Spinal cord (tissue), 10 donors: ENCODE measurements at places on chromosomes 5 and 9.

DNA sequence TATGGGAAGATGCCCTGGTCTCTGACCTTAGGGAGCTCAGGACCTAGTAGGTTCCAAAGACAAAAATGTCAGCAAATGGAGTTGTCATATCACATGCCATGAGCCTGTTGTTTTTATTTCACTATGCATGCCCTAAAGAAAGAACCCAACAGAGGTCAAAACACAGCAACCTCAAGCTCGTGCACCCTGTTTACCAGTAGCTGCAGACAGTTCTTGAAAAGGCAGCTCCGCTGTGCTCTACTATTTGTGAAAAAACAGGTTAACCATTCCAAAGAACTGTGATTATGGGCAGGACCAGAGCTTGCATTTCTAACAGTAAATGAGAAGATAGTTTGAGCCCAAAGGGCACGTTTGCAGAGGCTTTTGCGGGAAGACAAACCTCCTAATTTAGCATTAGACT, 22.8 kb downstream of the ITK start:
- no peak overlapping the region for H3K27ac ChIP-seq
- no peak for DNase-seq
- no peaks in the 10 kb centered on the region for H3K36me3 ChIP-seq
- H3K4me1 ChIP-seq = no peaks in the 10 kb centered on the region

GRCh38 chr5:124825250-124825982, 79.0 kb upstream of the ZNF608 start:
- H3K27ac ChIP-seq = no peak overlapping the region
- H3K27me3 ChIP-seq = no peaks in the 10 kb centered on the region
- no peak overlapping the region for H3K4me3 ChIP-seq
- no peaks in the 10 kb centered on the region for H3K36me3 ChIP-seq
- DNase-seq = no peak

GRCh38 chr9:109923471-109923760, 143.4 kb downstream of the PALM2AKAP2 start:
- H3K27ac ChIP-seq = no peak overlapping the region
- H3K4me1 ChIP-seq = no peaks in the 10 kb centered on the region
- DNase-seq = no peak
- H3K27me3 ChIP-seq = no peaks in the 10 kb centered on the region
- no peak overlapping the region for H3K4me3 ChIP-seq

DNA sequence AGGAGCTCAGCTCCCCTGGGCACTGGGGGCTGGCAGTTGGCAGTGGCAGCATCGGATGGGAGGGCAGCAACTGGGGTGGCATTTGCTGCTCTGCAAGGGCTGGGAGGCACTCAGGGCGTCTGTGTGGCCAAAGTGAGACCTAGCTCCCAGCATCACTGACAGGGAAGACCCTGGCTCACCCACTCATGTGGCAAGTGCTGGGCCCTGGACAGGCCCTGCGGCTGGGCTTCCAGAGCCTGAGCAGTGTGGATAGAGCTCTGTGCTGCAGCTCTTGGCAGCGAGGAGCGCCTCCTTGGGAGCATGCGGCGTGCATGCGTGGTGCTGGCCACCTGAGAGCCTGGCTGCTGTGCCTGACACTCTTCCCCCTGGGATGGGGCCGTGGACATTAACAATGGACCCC, 10.2 kb downstream of the CEP72 start:
- H3K4me3 ChIP-seq = no peak overlapping the region
- DNase-seq = no peak
- H3K27me3 ChIP-seq = no peaks in the 10 kb centered on the region
- no peak overlapping the region for H3K27ac ChIP-seq
- peaks cover 70% of the 10 kb centered on the region for H3K36me3 ChIP-seq
- H3K4me1 ChIP-seq = no peaks in the 10 kb centered on the region

DNA sequence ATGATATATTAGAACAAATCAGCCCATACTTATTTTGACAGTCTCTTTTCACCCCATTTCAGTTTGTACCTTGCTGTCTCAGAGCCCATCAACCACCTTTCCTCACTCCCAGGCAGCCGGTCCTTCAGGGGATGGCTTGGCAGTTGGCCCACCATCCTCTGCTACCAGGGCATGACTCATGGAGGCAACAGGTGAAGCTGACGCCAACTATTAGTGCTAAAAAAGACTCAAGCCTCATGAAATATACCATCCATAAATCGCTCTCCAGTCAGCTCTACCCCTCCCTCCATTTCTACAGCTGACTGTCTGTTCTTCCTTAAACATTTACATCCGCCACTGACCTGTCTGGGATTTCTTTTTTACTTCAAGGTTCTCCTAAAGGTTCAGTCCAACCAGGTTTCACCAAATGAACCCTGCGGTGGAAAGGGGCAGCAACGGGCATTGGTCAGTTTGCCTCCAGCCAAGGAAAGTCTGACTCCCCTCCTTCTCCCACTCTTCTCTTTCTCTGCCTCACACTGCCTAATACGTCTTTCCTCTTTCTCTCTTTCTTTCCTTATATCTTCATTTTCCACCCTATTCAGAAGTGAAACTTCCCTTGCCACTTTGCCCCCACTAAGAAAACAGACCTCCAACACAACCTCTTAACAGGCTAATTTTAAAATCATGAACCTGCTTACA, 439.1 kb downstream of the RAB3C start:
- no peak overlapping the region for H3K27ac ChIP-seq
- DNase-seq = no peak
- no peak overlapping the region for H3K4me3 ChIP-seq
- H3K4me1 ChIP-seq = no peaks in the 10 kb centered on the region

DNA sequence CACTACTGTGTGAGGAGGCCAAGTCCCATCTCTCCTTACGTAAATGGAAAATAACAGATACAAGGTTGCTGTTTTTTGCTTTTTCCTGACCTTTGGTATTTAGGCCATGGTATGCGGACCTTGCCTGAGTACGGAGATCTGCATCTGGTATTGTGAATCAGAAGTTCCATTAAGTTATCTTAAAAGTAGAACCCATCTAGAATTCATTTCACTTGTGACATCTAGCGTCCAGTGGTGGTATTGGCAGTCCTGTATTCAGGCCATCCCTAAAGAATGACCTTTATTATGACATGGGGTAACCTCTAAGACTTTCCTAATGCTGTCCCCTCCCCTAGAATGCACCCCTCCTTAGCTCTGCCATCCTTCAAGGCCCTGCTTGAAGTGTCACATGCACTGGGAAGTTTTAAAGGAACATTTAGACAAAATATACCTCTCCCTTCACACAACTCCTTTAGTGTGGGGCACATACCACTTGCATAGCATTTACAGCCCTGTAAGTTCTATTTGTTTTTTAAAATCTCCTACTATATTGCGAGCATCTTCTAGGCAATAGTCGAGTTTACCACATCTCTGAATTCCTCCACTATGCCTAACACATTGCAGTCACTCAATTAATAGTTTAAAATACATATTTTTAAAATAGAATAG, 1.9 kb upstream of the SPDL1 start:
- H3K4me3 ChIP-seq = no peak overlapping the region
- H3K4me1 ChIP-seq = peaks cover 5% of the 10 kb centered on the region
- H3K27ac ChIP-seq = no peak overlapping the region

DNA sequence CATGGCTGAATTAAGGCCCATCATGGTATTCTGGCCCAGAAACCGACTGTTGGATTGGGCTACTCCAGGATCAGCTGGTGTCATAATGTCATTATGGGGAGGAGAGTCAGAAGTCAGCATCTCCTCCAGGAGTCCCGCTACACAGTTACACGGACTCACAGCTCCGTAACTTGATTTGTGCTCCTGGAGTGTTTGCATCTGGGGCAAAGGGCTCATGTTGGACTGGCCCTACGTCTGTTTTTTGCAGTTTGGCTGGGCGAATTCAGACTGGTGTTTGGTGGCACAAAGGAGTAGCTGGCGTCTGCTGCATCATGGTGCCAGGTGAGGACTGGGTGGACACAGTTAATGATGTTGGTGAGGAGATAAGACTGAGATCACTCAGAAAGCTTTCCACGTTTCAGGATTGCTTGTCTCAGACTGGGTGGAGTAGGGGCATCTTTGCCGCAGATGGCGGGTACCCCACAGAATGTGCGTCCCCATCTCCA, 31.3 kb downstream of the OR2V1 start:
- H3K4me3 ChIP-seq = no peak overlapping the region
- H3K27ac ChIP-seq = no peak overlapping the region
- H3K36me3 ChIP-seq = no peaks in the 10 kb centered on the region
- H3K4me1 ChIP-seq = peaks cover 5% of the 10 kb centered on the region
- peaks cover 25% of the 10 kb centered on the region for H3K27me3 ChIP-seq
- no peak for DNase-seq

DNA sequence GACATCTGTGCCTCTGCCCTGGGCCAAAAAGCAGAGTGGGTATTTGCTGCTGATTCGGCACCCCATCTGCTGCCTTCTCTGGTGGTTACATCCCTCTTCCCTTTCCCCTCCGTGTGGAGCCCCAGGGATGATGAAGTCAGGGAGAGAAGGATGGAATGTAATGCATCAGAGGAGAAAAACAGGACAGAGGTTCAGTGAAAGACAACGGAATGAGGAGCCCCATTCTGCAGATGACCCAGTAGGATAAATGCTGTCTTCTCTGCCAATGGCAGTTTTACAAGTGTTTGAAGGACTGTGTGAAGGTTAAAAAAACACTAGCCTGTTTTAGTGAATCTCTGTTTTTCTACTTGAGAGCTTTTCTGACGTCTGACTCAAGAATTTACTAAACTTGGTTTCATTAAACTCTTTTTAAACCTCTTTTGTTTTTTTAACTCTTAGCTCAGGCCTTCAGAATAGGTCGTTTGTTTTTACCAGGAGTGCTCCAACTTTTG, 86.3 kb downstream of the NLN start:
- peaks cover 7% of the 10 kb centered on the region for H3K4me1 ChIP-seq
- peak; percentile 88 for DNase-seq
- H3K4me3 ChIP-seq = no peak overlapping the region

DNA sequence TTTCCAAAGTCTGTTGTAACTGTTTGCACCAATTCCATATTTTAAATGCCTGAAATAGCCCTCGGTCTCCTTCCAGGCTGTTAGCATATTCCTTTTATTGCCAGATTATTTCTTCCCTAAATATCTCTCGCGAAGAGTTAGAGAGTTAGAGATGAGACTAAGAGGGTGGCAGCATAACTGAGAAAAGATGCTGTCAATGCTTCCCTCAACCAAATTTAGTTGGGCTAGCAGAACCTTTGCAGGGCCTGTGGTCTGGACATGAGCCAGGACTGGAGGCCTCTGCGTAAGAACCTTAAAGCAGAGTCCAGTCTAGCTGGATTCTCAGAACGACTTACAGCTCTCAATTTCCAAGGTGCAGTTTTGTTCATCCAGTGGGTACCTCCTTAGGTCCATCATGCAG, 135.9 kb downstream of the GABRB2 start:
- no peaks in the 10 kb centered on the region for H3K27me3 ChIP-seq
- H3K4me1 ChIP-seq = no peaks in the 10 kb centered on the region
- H3K36me3 ChIP-seq = no peaks in the 10 kb centered on the region
- H3K4me3 ChIP-seq = no peak overlapping the region
- no peak for DNase-seq

- H3K27ac ChIP-seq = no peak overlapping the region
- no peaks in the 10 kb centered on the region for H3K36me3 ChIP-seq
- H3K27me3 ChIP-seq = no peaks in the 10 kb centered on the region
- no peak for DNase-seq
- no peak overlapping the region for H3K4me3 ChIP-seq
These were observed 82.9 kb downstream of the TMEM252 start for GRCh38 chr9:68457803-68458202.

GRCh38 chr5:40441733-40442132, 238.0 kb upstream of the PTGER4 start:
- DNase-seq = no peak
- no peaks in the 10 kb centered on the region for H3K4me1 ChIP-seq
- no peak overlapping the region for H3K4me3 ChIP-seq
- no peaks in the 10 kb centered on the region for H3K36me3 ChIP-seq
- H3K27ac ChIP-seq = no peak overlapping the region
- H3K27me3 ChIP-seq = no peaks in the 10 kb centered on the region

DNA sequence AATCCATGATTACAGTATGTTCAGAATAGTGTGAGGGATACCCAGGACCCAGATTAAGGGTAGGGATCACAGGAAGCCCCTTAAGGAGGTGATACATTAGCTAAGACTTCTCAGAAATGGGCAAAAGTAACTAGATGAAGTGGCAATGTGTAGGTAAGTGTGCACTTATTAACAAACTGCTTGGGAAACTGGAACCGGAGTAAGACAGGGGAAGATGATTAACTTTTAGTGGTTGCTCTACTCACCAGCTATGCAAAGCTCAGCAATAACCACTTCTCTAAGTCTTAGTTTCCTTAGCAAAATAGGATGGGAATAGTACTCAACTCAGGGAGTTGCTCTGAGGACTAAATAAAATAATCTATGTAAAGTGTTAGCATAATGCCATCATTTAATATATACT, 182.2 kb downstream of the MCTP1 start:
- DNase-seq = no peak
- no peaks in the 10 kb centered on the region for H3K4me1 ChIP-seq
- no peak overlapping the region for H3K4me3 ChIP-seq
- no peaks in the 10 kb centered on the region for H3K27me3 ChIP-seq
- H3K27ac ChIP-seq = no peak overlapping the region

DNA sequence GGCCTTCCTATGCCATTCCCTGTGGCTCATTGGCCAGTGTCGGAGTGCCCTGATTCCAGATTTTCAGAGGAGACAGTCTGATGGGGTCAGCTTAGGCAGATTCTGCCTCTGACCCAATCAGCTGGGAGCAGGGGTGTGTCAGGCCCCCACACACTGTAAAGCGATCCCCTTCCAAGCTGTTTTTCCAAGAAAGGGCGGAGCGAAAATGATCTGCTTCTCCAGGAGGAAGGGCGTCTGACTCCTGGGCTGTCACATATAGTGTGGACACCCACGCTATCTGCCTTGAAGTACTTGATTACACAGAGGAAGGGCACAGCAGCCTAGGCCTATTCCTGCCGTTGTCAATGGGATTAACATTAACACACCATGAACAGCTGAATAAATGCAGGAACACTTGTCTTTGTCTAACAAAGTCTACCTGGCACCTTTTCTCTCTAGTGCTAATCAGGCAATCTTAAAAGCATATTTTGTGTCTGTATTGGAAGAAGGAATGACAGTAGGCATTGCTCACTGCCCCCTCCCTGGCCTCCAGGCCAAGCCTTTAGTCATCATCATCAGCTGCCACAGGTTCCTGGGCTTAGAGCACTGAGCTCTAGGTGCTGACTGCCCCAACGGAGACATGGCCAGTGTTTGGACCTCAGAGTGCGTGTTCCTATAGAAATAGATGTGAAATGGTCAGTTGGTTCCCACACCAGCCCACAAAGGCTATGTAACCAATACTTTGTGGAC, 218.7 kb downstream of the MELK start:
- no peak overlapping the region for H3K27ac ChIP-seq
- H3K4me1 ChIP-seq = no peaks in the 10 kb centered on the region
- H3K36me3 ChIP-seq = no peaks in the 10 kb centered on the region
